ENCODE measurements at places on chromosomes 11 and 22.

- no peak for DNase-seq
Observed at GRCh38 chr11:85941380-85941973, 86.3 kb downstream of the CCDC83 start.

- no peak for DNase-seq
Observed at GRCh38 chr11:34240150-34240494, 117.7 kb downstream of the ABTB2 start.

- no peak for DNase-seq
Observed at GRCh38 chr22:44191036-44191454, 10.3 kb downstream of the PARVG start.

DNA sequence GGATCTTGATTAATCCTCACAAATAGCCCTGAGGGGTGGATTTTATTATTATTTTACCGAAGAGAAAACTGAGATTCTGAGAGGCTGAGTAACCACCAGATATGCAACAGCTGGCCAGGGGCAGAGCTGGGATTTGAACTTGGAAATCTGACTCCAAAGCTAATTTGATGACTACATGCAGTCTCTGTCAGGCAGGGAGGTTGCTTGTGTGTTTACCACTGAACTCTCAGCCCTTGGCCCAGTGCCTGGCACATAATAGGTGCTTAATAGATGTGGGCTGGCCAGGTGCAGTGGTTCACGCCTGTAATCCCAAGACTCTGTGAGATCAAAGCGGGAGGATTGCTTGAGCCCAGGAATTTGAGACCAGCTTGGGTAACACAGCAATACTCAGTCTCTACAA is 121.7 kb upstream of the CRYBB3 start:
- DNase-seq: no peak

GRCh38 chr11:125075900-125076317 is 12.8 kb downstream of the SLC37A2 start:
- DNase-seq: no peak

- DNase-seq: no peak
Observed at GRCh38 chr22:27094633-27095308, 437.4 kb downstream of the MIAT start.

DNA sequence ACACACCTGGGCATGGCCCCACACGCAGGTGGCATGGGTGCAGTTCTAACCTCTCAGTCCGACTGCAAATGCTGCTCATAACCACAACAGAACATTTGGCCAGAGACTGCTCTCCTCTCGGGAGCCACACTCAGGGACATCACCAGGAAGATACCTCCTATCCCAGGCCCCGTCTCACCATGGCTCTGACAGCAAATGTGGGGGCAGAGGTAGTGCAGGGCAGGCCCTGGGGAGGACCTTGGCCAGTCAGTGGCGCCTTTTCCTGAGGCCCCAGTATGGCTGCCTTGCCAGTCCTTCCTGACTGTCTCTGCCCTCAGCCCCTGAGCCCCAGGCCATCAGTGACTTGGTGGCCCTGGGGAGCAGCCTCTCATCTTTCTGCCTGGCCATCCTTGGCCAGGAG is 2.8 kb downstream of the KRTAP5-6 start:
- no peak for DNase-seq

- peak; percentile 62 for DNase-seq
Observed at GRCh38 chr11:48054994-48055291, 74.6 kb downstream of the PTPRJ start.

GRCh38 chr11:69377029-69377952 is 83.3 kb downstream of the MYEOV start:
- no peak for DNase-seq

DNA sequence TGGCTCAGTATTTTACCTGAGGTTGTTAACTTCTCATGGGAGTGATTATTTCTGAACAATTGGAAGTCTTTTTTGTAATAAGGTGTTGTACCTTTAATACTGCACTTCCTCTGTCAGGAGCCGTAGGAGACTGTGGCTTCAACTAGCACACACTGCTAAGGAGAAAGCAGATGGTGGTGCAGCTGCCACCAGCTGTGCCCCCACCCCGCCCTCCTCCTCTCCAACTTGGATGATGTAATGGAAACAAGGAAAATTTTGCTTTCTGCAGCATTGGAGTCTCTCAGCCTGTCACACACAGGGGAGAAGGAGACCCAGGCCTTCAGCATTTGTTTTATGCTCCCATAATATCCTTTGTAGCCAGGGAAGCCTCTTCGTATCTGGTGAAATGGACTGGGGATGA is 91.2 kb downstream of the TEAD1 start:
- DNase-seq: no peak

GRCh38 chr11:83554876-83555275 is 268.7 kb upstream of the CCDC90B start:
- no peak for DNase-seq

DNA sequence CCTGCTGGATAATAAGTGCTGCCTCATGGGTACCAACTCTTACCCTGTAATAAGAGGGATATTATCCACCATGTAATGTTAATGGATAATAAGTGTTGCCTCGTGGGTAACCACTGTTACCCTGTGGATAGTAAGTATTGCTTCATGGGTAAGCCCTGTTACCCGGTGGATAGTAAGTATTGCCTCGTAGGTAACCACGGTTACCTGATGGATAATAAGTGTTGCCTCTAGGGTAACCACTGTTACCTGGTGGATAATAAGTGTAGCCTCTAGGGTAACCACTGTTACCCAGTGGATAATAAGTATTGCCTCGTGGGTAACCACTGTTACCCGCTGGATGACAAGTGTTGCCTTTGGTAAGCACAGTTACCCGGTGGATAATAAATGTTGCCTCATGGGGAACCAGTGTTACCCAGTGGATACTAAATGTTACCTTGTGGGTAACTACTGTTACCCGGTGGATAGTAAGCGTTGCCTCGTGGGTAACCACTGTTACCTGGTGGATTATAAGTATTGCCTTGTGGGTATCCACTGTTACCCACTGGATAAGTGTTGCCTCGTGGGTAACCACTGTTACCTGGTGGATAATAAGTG is 18.6 kb upstream of the NXPE4 start:
- DNase-seq: no peak

DNA sequence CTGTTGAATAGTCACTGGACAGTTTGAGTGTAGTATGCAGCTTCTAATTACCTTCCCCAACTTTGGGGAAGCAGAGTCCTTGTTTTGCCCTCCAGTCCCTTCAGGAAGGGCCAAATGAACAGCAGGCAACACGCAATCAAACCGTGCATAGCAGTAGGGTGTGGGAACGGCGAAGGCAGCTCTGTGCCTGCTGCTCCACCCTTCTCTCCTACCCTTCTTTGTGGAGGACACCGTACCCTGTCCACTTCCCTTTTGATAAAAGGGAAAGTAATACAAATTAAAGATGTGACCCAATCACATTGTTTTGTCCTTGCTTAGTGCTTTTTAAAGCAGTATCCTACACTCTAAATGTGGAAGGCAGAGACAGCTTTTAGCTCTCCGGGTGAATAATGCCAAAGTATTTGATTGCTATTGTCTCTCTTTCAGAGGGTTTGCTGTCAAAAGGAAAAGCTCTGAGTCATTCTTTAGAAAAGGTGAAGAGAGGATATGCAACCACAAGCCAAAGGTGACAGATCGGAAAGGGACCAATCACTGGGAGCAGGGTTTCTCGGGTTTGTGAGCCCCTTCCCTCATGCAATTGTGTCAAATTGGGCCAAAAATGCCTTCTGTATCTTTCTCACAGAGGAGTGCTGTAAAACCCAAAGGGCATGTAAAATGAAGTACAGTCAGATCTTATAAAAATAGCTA is 407.3 kb upstream of the CCDC90B start:
- no peak for DNase-seq

DNA sequence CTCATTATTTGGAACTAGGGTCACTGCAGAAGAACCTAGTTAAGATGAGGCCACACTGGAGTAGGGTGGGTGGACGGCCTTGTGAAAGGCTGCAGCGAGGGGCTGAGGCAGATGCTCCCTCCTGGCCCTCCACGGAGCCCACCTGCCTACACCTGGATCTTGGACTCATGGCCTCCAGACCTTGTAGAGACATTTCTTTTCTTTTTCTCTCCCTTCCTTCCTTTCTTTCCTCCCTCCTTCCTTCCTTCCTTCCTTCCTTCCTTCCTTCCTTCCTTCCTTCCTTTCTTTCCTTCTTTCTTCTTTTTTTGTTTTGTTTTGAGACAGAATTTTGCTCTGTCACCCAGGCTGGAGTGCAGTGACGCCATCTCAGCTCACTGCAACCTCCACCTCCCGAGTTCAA is 26.6 kb downstream of the DUSP8 start:
- DNase-seq: no peak

Data from NK-92 treated with Interleukin-12 subunit alpha and Interleukin-12 subunit beta, amount 100 ng/mL, for 24 hours (cell line).